ENCODE measurements at places on chromosomes 13 and 19.
A peak's percentile ranks its signal among the peaks of the same experiment; 100 is the strongest.

DNA sequence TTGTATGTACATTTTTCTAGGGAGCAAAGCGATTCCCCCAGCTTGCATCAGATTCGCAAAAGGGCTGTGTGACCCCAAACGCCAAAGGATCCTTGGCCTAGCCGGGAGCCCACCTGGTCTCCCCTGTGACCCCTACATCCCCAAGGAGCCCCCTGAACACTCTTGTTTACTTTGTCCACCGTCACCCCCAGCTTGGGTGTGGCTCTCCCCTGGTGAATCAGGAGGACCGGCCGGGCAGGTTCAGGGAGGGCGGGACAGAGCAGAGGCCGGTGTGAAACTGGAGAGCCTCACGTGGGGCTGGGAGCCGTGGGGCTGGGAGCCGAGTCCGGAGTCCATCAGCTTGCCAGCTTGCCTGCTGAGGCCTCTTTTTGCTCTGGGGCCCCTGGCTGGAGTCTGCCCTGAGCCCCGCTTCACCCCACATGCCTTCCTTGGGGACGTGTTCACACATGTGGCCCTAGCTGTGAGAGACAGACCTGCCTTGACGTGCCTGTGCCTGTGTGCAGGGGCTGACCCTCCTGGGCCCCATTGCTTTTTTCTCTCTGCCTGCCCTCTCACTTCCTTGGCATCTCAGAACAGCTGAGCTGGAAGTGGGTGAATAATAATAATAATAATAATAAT lies 2.0 kb downstream of the ITPKC start:
- no peak for DNase-seq

- DNase-seq: peak; percentile 88
Observed at GRCh38 chr19:36489920-36490415, 607 bp upstream of the ZNF566 start.

- DNase-seq: peak; percentile 59
Observed at GRCh38 chr19:570937-571565, 1.3 kb upstream of the BSG start.

- peak; percentile 45 for DNase-seq
Observed at GRCh38 chr19:14433554-14434501, 722 bp downstream of the PKN1 start.

- no peak for DNase-seq
Observed at GRCh38 chr13:76937281-76937820, 11.0 kb upstream of the ACOD1 start.

- no peak for DNase-seq
Observed at GRCh38 chr19:55468054-55468393, 3.5 kb upstream of the C19orf85 start.

DNA sequence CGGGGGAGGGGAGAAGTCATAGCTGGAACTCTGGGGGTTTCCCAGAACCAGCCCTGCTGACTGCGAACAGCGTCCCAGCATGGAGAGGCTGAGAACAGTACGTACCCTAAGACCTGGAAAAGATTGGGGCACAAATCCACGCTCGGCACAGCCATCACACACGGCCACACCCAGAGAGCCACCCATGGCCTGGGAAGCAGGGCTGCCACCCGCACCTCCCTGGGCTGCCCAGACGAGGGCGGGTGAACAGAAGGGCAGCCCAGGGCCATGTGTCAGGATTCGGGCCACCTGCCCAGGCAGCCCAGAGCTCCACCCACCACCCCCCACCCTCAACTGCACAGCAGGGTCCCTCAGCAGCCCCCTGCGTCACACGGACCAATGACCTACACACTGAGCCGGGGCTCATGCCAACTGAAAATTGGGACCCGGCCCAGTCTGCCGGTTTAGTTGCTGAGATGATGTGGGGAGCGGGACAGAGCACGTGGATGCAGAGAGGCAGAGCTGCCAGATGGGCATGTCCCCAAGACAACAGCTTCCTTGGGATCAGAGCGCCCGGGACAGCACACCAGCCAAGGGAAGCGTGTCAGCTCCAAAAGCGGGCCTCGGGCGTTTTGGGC lies 8.5 kb downstream of the UBXN6 start:
- DNase-seq: no peak

DNA sequence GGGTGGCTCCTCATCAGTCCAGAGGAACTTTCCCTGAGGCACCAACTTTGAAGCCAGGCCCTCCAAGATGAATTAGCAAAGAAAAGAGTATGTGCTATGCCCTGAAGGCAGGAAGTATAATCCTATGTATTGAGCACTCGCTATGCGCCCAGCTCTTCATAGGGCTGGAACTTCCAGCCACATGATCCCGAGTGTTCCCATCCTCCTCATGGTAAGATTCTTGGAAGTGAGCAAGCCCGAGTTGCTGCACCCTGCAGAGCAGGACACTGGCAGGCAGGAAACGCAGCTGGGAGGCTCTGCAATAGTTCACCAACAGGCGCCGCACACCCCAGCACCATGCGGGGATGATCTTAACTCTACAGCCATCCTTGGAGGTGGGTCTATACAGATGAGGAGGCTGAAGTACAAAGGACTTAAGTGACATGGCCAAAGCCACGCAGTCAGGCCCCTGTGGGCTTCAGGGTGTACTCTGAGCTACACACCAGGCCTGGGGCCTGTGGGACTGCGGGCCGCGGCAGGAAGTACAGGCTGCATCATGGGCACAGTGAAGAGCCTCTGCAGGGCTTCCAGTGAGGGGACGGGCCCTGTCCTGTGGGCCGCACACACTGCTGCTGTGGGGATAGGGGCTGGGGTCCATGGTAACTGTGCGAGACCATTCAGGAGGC lies 25.1 kb downstream of the C19orf47 start:
- no peak for DNase-seq

- DNase-seq: no peak
Observed at GRCh38 chr13:99953138-99953755, 18.3 kb downstream of the ZIC5 start.

DNA sequence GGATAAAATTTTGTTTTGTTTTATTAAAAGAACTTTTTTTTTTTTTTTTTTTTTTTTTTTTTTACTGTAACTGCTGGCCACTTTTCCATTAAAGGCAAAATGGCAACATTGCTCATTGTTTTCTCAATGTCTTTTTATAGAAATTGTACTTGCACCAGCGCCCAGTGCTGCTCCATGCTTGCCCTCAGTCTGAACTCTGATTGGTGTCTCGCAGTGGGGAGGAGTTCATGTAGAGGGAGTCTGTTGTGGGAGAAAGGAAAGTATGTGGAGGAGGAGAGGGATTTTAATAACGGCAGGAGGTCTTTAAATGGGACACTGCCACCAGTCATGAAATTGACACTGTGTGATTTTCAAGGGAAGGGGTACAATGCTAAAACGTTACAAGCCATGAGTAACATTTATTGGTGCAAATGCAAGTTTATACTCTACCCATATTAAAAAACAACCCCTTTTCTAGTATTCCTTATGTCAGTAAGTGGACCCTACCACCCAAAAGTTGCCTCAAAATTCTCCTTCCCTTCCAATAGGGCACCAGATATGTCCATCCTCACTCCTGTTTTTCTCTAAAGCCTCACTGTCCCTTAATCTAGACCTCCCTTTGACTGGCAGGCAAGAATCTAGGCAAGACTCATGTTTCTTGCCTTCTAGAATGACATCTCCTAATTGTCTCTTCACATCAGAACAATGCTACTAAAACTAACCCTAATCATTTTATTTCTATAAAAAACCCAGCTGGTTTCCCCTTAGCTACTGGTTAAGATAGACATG lies 3.2 kb downstream of the RASL11A start:
- no peak for DNase-seq

DNA sequence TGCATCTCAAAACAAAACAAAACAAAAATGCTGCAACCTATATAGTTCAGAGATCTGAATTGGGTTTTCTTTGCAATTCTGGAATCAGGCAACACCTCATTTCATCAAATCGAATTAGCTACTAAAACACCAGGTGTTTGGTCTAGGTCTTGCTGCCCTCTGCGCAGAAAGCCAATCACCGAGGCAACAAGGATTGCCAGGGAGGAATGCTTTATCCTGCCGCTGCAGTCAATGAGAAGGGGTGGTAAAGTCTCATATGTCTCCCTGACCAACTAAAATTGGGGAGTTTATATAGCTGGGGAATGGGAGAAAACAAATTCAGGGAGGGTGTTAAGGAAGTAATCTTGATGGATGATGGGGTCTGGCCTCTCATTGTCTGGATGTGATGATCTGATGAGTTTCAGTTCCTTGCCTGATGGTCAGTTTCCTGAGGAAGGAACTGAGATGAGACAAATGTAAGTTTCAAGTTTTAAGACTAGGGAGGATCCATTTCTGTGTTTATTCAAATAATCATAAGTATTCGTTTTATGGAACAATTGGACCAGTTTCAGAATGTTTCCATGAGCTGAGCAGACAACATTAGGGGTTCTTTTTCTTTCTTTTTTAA lies 5.0 kb upstream of the YJU2 start:
- DNase-seq: no peak

DNA sequence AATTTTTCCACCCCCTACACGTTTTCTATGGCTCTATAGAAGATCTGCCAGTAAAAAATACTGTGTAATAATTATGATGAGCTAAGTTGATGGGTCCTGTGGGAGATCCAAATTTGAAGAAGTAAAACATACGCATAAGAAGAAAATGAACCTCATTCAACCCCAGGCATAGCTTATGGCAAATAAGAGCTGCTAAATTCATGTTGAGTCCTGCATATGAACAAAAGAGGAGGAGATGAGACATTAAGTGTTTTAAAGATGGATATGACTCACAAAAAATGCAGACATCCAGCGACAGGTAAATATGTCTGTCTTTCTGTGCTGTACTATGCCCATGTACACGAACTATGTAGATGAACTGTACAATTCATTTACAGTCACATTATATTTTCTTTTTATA lies 101.9 kb downstream of the LIG4 start:
- no peak for DNase-seq

GRCh38 chr19:42440357-42441048 lies 2.2 kb downstream of the CXCL17 start:
- DNase-seq: peak; percentile 78

DNA sequence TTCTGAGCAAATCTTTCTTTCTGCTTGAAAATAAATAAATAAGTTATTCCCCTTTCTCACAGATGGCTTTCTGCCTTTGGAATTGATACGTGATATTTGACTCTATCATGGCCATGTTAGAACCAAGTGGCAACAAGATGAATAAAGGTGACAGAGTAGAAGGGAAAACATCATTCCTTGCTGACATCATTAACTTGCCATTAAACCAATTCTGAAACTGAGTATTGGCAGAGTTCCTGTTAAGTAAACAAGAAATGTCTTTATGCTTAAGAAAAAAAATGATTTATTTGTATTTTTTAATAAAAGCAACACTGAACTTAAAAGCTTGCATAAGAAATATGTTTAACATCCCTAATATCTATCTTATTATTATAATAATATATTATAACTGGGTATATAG lies 828.1 kb downstream of the PCDH9 start:
- DNase-seq: no peak

DNA sequence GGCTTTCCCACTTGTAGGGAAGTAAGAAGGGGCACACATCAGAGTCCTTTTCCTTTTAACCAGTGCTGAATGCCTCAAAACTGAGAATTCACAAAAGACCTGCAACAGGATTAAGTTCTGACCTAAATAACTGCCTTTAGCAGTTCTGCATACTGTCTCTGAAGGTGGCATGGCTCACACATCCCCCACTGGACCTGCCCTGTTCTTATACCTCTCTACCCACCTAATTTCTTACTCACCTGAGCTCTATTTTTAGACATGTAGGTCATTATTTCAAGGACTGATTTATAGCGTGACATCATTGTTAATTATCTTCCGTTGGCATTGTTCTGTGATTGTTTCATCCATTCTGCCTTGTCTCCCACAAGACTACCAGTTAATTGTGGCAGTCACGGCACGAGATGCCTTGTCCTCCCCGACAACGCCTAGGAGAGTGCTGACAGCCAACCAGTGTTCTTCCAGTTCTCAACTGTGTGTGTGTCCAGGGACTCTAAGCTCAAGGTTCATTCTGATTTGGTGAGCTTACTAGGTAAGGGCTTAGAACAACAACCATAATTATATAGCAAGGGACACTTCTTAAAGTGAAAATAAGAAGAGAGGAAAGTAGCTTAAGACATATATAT lies 27.1 kb upstream of the UBL3 start:
- DNase-seq: no peak

DNA sequence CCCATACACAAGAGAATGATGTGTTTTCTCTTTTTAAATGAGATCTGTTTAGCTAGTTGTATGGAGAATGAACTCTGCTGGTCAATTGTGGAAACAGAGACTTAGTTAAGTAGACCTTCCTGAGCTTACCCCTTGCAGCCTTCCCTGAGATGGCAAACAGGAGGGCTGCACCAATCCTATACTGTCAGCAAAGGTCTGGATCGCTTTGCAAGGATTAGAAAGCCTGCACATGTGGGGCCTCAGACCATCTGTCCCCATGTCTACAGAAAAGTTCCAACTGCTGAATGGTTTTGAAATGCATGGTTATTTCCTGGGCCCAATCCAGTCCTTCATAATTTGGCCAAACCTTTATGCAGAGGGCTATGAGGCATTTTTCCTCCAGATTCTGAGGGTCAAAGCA lies 183.9 kb upstream of the SLC10A2 start:
- DNase-seq: no peak

- no peak for DNase-seq
Observed at GRCh38 chr19:10681658-10682057, 19.6 kb upstream of the QTRT1 start.
